Activated CD8-positive, alpha-beta memory T cell treated with anti-CD3 and anti-CD28 coated beads, Interleukin-2, amount 10 ng/mL, durations not matched to agents 7 days and 5 days (primary cell): ENCODE measurements at places on chromosomes 6 and 20. TPM values are rescaled to one million over a fixed set of nuclear protein-coding genes. Genes with fewer than 3 reads are reported as not detected.

Gene MUCL3
- total RNA-seq: not detected

Gene COL9A3
- total RNA-seq: 0.45 TPM

Gene ARFGEF3
- total RNA-seq: 0.15 TPM

- H3K36me3 ChIP-seq: no peaks in the 10 kb centered on the region
- no peaks in the 10 kb centered on the region for H3K27me3 ChIP-seq
- H3K4me3 ChIP-seq: no peak overlapping the region
- H3K4me1 ChIP-seq: no peaks in the 10 kb centered on the region
- no peak for DNase-seq
Measured at GRCh38 chr6:125637207-125637606, 112.2 kb upstream of the HEY2 start.

- H3K4me3 ChIP-seq: no peak overlapping the region
- no peak overlapping the region for H3K27ac ChIP-seq
- H3K36me3 ChIP-seq: no peaks in the 10 kb centered on the region
Measured at GRCh38 chr20:32675223-32675975, 1.7 kb upstream of the C20orf203 start.

DNA sequence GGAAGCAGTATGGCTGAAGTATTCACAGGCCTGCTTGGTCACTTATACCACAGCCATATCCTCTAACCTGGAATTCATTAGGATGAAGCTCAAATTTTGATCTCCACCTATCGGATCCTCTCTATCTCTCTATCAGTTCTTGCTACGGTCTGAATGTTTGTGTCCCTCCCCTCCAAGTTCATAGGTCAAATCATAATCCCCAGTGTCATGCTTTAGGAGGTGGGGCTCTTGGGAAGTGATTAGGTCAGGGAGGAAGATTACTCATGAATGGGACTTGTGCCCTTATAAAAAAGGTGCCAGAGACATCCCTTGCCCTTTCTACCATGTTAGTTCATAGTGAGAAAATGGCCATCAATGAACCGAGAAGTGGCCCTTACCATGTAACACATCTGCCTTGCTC lies 190.8 kb upstream of the MYLIP start:
- no peak overlapping the region for H3K4me3 ChIP-seq
- peaks cover 8% of the 10 kb centered on the region for H3K27me3 ChIP-seq
- DNase-seq: no peak
- no peaks in the 10 kb centered on the region for H3K4me1 ChIP-seq
- H3K36me3 ChIP-seq: no peaks in the 10 kb centered on the region

DNA sequence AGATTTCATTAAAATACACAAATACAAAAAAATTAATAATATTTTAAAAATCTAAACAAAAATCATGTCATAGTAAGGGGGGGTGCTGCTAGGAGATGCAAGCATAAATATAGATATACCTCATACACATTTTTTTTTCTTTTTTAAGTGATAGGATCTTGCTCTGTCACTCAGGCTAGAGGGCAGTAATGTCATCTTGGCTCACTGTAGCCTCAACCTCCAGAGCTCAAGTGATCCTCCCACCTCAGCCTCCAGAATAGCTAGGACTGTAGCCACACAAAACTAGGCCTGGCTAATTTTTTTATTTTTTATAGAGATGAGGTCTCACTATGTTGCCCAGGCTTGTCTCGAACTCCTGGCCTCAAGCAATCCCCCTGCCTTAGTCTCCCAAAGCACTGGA lies 90.8 kb downstream of the HACE1 start:
- H3K27me3 ChIP-seq: no peaks in the 10 kb centered on the region
- DNase-seq: no peak
- no peak overlapping the region for H3K27ac ChIP-seq
- no peak overlapping the region for H3K4me3 ChIP-seq
- H3K36me3 ChIP-seq: peaks cover 8% of the 10 kb centered on the region

DNA sequence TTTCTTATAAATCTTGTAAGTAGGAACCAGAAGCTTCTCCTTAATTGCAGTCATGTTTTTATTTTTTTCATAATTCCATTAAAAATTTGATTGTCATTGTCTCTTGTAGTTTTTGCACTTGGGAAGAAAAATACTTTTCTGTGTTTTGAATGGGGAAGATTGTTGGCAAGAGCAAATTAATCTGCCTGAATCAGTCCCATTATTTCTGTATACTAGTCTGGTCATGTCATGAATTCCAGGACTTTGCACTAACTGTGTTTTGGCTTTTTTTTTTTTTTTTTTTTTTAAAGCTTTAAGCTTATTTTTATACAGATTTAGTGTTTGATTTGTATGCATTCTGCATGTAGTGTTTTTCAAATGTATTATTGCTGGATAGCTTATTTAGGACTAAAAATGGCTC lies 47.6 kb downstream of the RALGAPB start:
- no peak for DNase-seq
- no peak overlapping the region for H3K4me3 ChIP-seq
- H3K4me1 ChIP-seq: no peaks in the 10 kb centered on the region
- H3K36me3 ChIP-seq: peaks cover 37% of the 10 kb centered on the region

GRCh38 chr20:59644371-59644939 lies 40.1 kb downstream of the PHACTR3 start:
- H3K27ac ChIP-seq: no peak overlapping the region
- no peak overlapping the region for H3K4me3 ChIP-seq
- peak; percentile 11 for DNase-seq
- peaks cover 5% of the 10 kb centered on the region for H3K27me3 ChIP-seq

- H3K27me3 ChIP-seq: no peaks in the 10 kb centered on the region
- no peak for DNase-seq
- no peaks in the 10 kb centered on the region for H3K36me3 ChIP-seq
- H3K4me3 ChIP-seq: no peak overlapping the region
- H3K27ac ChIP-seq: no peak overlapping the region
Measured at GRCh38 chr6:163897669-163898068, 483.2 kb downstream of the QKI start.

- no peak overlapping the region for H3K27ac ChIP-seq
- H3K27me3 ChIP-seq: no peaks in the 10 kb centered on the region
- H3K36me3 ChIP-seq: no peaks in the 10 kb centered on the region
- no peaks in the 10 kb centered on the region for H3K4me1 ChIP-seq
- no peak for DNase-seq
Measured at GRCh38 chr6:145668844-145669243, 66.5 kb downstream of the EPM2A start.

GRCh38 chr6:95263840-95264239 lies 313.5 kb upstream of the MANEA start:
- H3K27me3 ChIP-seq: no peaks in the 10 kb centered on the region
- H3K4me3 ChIP-seq: no peak overlapping the region
- DNase-seq: no peak

DNA sequence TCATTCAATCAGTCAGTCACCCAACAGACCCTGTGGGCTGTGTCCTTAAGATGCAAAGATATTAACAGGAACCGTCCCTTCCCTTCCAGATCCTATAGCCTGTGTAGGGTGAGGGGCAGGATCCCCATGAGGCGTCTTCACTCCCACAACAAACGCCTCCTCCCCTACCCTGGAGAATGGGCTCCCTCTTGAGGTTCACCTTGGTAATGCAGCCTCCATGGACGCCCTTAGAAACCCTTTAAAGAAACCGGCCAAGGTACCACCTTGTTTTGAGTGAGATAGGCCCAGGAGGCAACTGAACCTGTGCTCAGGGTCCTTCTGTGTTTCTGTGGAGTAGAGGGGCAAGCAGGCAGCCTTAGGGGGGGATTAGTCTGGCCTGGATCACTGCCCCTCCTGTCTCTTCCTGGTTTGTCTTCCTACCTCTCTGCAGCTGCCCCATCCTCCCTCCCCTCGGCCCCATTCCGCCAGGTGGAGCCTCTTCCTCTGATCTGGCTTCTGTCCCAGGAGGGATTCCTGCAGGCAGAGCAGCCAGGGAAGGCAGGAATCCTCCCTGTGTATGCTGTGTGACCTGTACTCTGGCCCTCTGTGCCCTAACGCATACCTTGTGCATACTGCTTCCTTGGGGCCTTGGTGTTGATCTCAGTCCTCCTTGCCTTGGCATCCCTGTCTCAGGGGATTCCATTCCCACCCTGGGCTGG lies 6.6 kb upstream of the GUCA1A start:
- H3K4me1 ChIP-seq: peaks cover 5% of the 10 kb centered on the region
- peak overlapping the region; percentile 5 for H3K27ac ChIP-seq
- H3K36me3 ChIP-seq: no peaks in the 10 kb centered on the region

DNA sequence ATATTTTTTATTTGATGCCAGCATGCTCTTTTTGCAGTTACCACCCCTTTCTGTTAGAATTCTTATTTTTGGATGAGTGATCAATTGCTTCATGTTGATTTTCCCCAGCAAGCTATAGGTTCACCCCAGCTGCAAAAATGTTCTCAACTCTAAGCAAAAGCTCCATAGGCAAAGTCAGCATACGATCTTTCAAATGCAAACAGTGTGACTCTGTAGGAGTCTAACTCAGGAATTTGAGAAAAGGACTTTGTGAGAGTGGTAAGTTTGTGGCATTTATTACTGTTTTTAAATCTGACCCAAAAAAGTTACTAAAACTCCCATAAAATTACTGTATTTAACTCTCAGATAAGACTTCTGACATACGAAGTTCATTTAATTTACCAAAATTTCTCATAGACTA lies 134.9 kb upstream of the HSF2 start:
- H3K4me1 ChIP-seq: no peaks in the 10 kb centered on the region
- H3K36me3 ChIP-seq: no peaks in the 10 kb centered on the region
- H3K4me3 ChIP-seq: no peak overlapping the region
- no peak for DNase-seq
- no peak overlapping the region for H3K27ac ChIP-seq

DNA sequence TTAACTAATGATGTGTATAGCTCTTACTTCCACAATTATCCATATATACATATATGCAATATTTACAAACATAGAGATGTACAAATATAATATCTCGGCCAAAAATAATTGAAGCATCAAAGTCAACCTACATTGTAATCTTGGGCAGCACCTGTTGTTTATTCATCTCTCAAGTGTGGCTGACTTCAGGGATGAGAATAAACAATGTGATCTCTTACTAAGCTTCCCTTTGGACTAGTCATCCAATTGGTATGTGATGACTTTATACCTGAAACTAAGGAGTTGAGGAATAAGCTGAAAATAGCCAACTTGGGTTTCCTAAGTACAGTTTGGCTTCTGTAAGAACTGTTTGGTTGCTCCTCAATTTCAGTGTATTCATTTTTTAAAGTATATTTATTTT lies 256.6 kb downstream of the KHDC1L start:
- no peak overlapping the region for H3K4me3 ChIP-seq
- H3K36me3 ChIP-seq: no peaks in the 10 kb centered on the region
- no peaks in the 10 kb centered on the region for H3K27me3 ChIP-seq
- H3K4me1 ChIP-seq: no peaks in the 10 kb centered on the region

GRCh38 chr6:89792881-89793280 lies 26.7 kb downstream of the MDN1 start:
- H3K27ac ChIP-seq: peak overlapping the region; percentile 77
- peaks cover 41% of the 10 kb centered on the region for H3K36me3 ChIP-seq
- DNase-seq: peak; percentile 60
- H3K27me3 ChIP-seq: no peaks in the 10 kb centered on the region
- H3K4me3 ChIP-seq: no peak overlapping the region

- no peaks in the 10 kb centered on the region for H3K36me3 ChIP-seq
- no peak overlapping the region for H3K27ac ChIP-seq
- no peak for DNase-seq
- H3K4me1 ChIP-seq: no peaks in the 10 kb centered on the region
- peaks cover 4% of the 10 kb centered on the region for H3K27me3 ChIP-seq
- H3K4me3 ChIP-seq: no peak overlapping the region
Measured at GRCh38 chr20:20216941-20217340, 151.0 kb upstream of the INSM1 start.

- H3K4me3 ChIP-seq: peak overlapping the region; percentile 96
- peak overlapping the region; percentile 88 for H3K27ac ChIP-seq
- no peaks in the 10 kb centered on the region for H3K27me3 ChIP-seq
Measured at GRCh38 chr20:408843-409696, 971 bp downstream of the RBCK1 start.

DNA sequence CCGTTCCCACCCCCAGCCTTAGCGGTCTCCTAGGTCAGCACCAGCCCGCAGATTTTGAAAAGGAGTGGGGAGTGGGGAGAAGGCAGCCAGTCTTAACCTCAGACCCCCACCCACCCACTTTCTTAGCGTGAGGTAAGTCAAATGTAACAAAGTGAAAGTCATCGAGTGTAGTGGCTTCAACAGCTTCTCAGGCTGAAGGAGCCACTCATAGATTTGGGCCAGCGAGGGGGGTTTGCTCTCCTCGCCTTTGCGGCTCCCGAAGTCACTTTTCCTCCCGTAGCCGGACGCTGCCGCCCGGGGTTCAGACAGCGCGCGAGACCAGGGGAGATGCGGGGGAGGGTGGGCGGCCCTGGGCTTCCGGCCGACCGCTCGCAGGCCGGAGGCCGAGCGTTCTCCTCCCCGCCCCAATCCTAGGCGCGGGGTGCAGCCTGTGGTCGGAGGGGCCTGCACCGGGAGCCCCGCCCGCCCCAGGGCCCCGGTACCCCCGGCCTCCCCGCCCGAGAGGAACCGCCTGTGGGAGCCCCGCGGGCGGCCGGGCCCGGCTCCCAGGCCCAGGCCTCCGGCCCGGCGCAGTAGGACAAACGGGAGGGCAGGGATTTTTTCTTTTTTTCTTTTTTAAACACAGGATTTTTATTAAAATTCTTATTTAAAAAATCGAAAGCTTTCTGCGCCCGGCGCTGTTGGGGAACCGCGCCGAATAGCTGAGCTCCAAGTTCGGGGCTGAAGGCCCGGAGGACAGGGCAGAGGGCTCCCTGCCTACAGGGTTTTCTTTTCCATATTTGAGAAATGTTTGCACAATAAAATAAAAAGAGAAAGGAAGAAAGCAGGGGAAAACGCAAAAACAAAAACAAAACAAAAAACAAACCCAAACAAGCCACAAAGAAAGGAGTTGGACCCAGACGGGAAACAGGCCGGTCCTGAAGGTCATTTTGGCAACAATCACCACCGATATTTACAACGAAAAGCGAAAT lies 3.2 kb downstream of the NKX2-2 start:
- H3K36me3 ChIP-seq: no peaks in the 10 kb centered on the region
- DNase-seq: peak; percentile 36
- peaks cover 27% of the 10 kb centered on the region for H3K4me1 ChIP-seq

DNA sequence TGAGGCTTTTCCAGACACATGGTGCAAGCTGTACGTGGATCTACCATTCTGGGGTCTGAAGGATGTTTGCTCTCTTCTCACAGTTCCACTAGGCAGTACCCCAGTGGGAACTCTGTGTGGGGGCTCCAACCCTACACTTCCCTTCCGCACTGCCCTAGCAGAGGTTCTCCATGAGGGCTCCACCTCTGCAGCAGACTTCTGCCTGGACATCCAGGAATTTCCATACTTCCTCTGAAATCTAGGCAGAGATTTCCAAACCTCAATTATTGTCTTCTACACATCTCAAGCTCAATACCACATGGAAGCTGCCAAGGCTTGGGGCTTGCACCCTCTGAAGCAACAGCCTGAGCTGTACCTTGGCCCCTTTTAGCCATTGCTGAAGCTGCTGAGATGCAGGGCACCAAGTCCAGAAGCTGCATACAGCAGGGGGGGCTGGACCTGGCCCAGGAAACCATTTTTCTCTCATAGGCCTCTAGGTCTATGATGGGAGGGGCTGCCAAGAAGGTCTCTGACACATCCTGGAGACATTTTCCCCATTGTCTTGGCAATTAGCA lies 11.6 kb downstream of the PDSS2 start:
- no peaks in the 10 kb centered on the region for H3K4me1 ChIP-seq
- no peaks in the 10 kb centered on the region for H3K27me3 ChIP-seq
- no peak overlapping the region for H3K27ac ChIP-seq
- no peak overlapping the region for H3K4me3 ChIP-seq
- no peak for DNase-seq
